ENCODE measurements at places on chromosomes 1 and 21.

DNA sequence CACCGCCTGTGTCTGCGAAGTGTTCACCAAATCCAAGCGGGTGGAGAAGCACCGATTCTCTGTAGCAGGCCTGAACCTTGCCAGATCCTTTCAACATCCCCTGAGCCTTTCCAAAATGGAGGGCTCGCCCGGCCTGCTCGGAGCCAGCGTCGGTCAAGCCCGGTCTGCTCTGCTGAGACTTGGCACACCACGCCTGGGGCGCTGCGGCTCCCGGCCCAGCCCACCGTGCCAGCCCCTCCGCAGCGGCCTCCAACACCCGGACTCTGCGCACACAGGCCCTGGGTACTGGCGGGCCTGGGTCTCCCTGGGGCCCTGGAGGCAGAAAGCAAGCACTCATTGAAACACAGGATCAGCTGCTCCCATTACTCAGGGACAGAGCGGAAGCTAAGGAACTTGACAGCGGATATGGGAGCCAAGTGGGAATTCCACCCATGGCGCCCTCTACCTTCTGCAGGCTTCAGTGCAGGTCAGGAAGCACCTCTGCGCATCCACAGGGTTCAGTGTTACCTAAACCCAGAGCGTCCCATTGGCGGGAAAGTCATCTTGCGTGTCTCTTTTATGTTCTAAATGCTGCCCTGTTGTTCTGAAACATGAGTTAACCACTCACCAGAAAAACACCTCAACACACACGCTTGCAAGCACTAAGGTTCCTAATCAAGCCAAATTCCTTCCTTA, 159.9 kb downstream of the ZBTB18 start:
- peak; percentile 73 for DNase-seq

GRCh38 chr1:167648978-167649744, 19.1 kb downstream of the RCSD1 start:
- DNase-seq = no peak

GRCh38 chr1:234549447-234550021, 60.4 kb downstream of the IRF2BP2 start:
- peak; percentile 31 for DNase-seq

DNA sequence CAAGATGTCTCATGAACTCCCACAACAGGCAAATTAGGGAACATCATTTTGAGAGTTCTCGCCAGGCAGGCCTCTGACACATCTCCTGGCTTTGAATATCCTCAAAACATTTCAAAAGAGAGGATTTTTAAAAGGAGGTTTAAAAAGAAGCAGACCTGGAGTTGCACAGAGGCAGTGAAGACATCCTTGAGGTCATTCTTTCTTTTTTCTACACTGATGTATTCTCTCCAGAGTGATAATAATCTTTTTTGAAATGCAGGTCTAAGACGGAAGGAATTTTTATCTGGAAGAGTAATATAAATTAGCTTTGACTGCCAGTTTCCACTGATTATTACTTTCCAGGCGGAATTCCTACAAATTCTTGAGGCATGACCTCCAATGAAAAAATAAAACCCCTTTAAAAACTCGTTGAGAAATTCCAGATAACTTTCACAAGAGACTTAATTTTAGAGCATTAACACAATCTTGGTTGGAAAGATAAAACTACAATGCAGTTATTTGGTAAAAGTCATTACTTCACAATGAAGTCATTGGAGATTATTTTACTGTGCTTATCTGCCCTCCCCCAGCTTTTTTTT, 125.0 kb downstream of the LYPLAL1 start:
- DNase-seq = no peak

GRCh38 chr1:2802421-2802961, 998 bp upstream of the TTC34 start:
- DNase-seq = no peak

GRCh38 chr1:117565076-117565556, 40.7 kb upstream of the TENT5C start:
- no peak for DNase-seq

- DNase-seq = no peak
Measured at GRCh38 chr1:9459816-9460407, 79.4 kb upstream of the SLC25A33 start.

GRCh38 chr1:886311-886710, 37.4 kb upstream of the SAMD11 start:
- no peak for DNase-seq

GRCh38 chr1:220787069-220787619, 431 bp downstream of the MTARC1 start:
- DNase-seq = peak; percentile 87

GRCh38 chr1:219433001-219433400, 179.9 kb downstream of the ZC3H11B start:
- no peak for DNase-seq

DNA sequence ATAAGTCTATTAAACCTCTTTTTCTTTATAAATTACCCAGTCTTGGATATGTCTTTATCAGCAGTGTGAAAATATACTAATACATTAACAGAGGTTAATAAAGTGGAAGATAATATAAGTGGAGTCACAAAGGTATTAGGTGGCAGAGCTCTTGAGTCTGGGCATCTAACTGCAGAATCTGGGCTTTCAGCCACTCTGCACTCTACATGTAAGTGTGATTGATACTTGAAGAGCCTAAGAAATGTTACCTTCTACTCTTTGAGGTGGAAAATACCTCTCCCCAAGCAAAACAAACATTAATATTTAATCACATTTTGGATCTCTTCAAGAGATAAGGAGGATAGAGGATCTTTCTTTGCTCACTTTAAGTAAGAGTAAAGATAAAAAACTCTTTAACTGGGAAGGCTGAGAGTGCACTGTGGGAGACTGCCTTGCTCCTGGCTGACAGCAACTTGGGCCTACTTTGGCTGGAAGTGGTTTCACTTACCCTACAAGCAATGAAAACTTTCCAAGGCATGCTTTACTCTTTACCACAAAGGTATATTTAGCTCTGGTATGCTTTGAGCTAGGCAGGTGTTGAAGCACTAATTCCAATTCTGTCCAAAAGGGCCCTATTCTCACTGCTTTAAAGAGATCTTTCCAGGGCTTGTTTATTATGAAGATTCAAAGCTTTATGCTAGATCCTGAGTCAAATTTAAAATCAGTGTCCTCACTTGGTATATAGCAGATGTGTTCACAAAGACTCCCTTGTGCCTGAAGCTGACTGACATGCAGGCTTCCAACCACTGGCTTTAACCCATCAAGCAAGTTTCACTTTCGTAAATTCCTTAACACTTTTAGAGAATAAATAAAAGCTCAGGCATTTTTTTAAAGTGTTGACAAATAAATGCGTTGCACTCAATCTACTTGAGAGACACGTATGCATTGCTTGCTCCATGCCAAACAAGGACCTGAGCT, 245.3 kb upstream of the ZP4 start:
- DNase-seq = no peak

GRCh38 chr1:5390504-5390903, 601.7 kb downstream of the NPHP4 start:
- peak; percentile 79 for DNase-seq

DNA sequence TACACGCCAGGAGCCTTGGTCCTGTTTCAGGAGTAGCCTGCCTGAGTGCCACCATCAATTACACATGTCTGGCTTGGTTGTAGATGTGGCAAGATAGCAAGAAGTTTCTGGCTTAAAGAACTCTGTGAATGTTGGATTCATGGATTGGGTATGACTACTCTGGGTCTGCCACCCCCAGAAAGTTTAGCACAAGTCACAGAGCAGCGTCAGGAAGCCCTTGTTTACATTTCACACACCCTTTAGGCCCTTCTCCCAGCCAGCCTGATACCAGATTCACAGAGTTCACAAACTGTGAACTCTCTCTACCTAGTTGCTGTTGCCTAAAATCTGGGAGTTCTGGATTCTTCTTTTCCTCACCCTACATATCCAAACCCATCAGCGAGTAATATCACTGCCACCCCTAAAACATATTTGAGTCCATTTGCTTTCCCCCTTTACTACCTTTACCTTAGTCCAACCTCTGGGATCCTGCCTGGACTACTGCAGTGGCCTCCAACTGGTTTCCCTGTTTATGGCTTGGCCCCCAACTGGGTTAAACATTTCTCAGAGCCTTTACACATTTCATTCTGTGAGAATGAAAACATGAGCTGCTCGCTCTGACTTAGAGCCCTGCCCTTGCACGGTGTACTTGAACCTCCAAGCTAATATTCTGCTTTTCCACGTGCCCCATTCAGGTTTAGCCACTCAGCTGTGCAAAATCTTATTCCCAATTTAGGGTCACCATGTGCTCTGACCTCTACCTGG, 4.1 kb upstream of the CCDC24 start:
- no peak for DNase-seq

- DNase-seq = no peak
Measured at GRCh38 chr1:47227341-47228232, 4.4 kb downstream of the TAL1 start.

- DNase-seq = no peak
Measured at GRCh38 chr1:190178827-190179226, 298.8 kb downstream of the BRINP3 start.

DNA sequence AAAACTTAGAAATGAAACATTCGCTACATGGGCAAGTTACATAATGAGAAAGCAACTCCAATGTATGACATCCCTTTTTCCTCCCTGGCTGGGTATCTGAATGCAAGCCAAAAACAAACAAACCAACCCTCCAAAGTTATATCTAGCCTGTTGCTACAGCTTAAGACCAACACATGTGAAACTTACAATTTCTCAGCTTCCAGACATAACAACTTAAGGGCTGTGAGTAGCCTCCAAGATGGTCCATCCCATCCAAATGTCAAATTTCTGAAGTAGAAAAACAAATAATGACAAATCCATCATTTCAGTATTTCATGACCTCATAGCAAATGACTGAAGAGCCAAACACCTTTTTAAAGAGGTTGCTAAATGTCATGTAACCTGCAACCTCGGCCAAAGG, 19.9 kb downstream of the SETD4 start:
- no peak for DNase-seq

DNA sequence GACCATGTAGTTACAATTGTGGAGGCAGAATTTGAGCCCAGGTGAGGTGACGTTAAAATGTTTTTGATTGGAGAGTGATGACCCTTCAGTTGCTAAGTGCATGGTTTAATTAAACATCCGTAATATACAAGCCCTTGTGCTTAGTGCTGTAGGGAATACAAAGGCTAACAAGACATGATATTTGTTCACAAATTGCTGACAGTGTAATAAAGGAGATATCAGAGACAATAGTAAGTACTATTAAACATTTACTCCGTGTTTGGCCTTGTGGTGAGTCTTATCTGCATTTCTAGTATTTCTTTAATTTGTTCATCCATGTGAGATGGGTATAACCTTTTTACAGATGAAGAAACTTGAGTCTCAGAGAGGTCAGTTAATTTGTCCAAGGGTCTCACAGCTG, 37.9 kb downstream of the RLF start:
- DNase-seq = no peak

DNA sequence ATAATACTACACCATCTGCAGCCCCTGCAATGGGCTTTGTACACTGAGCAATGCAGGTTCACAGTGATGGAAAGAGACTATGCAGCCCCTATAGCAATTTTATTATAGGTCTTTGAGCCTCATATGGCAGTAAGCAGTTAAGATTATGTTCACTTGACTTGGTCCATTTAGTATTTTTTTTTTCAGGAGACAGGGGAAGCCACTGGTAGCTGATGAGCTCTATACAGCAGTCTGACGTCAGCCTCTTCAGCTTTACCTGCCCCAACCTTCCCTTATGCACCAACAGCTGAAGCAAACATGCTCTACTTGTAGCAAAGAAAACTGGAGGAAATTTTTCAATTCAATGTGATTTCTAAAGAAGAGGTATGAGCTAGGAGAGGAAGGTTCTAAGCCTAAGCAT, 32.2 kb downstream of the AIDA start:
- no peak for DNase-seq

DNA sequence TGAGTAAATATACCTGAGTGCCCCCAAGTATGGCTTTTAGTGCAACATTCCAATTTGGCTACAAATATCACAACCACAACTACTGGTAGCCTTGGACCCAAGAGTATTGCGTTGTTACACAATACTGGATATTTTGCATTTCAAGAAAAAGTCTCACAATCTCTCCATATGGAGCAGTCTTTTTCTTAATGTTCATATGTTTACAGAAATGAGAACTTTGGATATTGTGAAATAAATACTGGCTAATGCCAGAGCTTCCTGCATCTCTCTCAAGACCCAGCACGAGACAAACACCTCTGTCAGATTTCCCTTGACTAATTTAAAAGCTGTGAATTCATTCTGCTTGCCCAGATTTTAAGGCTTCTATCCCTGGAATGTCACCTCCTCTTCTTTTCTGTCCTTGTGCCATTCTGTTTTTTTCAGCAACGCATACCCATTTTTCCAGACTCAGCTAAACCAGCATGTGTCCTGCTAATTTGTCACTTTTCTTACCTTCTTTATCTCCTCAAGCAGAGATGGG, 136.2 kb upstream of the BACE2 start:
- DNase-seq = no peak

GRCh38 chr1:82390627-82391026, 589.9 kb downstream of the ADGRL2 start:
- no peak for DNase-seq

- no peak for DNase-seq
Measured at GRCh38 chr1:94050254-94050653, 70.7 kb downstream of the ABCA4 start.

DNA sequence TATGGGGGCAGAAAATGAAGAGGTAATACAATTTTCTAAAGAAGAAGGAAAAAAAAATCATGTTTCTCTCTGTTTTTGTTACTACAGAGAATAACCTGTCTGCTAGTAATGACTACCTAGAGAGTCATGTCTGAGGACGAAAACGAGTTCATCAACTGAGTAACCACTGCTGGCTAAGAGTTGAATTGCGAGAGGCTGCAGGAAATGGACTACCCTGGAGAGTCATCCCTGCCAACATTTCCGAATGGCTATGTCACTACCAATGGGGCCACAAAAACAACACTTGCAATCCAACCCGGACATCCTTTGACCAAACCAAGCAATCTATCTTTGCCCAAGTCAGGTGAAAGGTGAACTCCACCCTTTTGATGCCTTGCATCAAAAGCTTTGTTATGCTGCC, 120.6 kb downstream of the FCRL5 start:
- DNase-seq = no peak

- no peak for DNase-seq
Measured at GRCh38 chr1:108096089-108096488, 104.1 kb downstream of the SLC25A24 start.

DNA sequence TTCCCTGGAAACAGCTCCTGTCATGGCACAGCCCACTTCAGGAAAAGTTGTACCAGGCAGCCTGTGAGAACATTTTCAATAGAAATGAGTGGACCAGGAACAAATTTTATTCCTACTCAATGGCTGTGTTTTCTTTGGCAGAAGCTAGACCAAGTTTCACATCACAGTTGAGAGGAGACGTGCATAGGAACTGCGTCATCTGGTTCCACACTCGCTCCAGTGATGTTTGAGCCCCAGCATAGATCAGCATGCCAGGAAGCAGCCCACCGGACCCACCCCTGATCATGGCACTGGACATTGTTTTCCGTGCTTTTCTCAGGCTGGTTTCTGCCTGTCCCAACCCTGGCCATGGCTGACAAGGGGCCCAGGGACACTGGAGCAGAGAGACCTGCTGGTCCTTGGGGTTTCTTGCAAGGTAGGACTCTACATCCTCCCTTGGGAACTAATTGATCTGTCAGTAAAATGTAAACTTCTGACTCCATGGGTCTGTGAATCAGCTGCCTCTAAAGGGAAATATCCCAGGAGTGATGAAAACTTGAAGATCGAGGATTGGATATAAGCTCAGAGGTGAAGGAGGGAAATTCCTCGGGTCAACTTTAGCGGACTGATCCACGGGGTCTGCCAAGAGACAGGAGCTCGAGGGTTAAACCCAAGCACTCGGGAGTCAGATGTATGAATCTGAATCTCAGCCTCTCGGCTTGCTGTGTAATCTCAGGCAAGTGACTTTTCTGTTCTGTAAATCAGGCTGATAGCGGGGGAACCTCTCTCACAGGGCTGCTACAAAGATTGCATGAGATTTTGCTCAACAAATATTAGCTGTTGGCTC, 35.7 kb downstream of the NEK2 start:
- no peak for DNase-seq

- DNase-seq = no peak
Measured at GRCh38 chr1:175097361-175097760, 29.7 kb downstream of the TNN start.

All from islet precursor cell (in vitro differentiated cells).